ENCODE measurements at places on chromosomes 12 and 14.

DNA sequence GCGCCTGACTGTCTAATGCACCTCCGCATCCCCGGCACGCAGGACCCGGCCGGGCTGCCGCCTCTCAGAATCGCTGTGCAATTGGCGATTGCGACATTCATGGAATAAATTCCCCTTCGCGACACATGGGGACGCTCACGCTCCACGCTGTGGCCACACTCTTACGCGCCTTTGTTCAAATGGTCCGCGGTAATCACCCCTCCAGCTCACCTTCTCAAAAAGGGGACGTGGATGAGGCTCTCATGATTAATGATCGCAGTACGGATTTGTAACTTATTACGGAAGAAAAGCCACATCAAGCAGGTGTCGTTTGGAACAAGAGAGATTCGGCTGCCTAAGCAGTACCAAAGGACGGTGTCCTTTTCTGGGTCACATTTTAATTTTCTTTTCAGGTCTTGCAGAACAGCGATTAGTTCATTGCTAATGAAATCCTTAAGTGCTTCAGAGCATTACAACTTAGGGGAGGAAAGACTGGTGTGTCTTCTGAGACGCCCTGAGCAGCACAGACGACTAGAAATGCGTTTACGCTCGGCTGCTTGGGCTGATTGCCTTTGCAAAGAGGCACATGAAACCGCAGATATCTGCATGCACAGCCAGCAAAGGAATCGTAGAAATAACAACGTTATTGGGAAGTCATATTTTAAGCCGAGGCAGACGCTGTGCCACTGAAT is 37.3 kb upstream of the ADGRD1 start:
- no peak for DNase-seq

DNA sequence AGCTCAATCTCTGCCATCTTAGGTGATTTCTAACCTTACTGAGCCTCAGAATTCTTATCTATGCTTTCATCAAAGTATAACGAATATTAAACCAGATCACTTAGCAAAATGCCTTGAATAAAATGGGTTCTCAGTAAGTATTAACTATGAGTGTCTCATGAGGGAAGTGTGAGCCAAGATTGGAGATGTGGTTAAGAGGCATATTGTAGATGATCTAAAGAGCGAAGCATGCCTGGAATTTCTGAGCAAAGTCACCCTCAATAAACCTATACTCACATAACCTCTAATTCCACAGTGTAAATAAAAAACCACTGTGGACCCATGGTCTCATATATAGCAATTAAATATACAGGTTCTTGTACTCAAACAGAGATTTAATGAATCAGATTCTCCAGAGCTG is 193.1 kb upstream of the FSCB start:
- DNase-seq: no peak

GRCh38 chr12:82596483-82596882 is 90.2 kb upstream of the TMTC2 start:
- no peak for DNase-seq

DNA sequence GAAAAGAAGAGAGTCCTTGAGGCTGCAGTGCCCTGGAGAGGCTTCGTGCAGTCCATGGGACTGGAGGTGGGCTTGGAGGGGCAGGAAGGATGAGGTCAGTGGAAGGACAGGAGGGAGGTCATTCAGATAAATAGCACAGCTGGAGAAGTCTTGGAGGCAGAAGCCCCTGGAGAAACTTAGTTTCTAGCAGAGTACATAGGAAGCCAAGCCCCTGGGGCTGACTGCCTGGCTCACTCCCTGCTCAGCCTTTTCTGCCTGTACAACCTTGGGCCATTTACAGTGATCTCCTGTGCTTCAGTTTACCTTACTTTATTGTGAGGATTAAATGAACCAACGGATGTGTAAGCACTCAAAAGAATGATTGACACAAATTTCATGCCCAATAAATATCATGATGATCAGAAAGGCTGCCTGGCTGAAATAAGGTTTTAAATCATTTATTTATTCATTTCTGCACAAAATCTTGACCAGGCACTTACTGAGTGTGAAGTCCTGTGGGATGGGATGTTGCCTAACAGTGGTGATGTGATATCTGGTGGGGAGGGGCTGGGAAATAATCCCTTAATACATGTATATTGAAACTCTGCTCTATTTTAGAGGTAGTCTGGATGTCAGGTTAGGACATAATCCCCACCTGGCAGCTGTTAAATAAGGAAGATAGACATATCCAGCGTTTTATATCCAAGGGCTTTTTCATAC is 54.3 kb downstream of the PLEKHG7 start:
- no peak for DNase-seq

- DNase-seq: no peak
These were observed 8.0 kb upstream of the NPFF start for GRCh38 chr12:53515291-53515680.

DNA sequence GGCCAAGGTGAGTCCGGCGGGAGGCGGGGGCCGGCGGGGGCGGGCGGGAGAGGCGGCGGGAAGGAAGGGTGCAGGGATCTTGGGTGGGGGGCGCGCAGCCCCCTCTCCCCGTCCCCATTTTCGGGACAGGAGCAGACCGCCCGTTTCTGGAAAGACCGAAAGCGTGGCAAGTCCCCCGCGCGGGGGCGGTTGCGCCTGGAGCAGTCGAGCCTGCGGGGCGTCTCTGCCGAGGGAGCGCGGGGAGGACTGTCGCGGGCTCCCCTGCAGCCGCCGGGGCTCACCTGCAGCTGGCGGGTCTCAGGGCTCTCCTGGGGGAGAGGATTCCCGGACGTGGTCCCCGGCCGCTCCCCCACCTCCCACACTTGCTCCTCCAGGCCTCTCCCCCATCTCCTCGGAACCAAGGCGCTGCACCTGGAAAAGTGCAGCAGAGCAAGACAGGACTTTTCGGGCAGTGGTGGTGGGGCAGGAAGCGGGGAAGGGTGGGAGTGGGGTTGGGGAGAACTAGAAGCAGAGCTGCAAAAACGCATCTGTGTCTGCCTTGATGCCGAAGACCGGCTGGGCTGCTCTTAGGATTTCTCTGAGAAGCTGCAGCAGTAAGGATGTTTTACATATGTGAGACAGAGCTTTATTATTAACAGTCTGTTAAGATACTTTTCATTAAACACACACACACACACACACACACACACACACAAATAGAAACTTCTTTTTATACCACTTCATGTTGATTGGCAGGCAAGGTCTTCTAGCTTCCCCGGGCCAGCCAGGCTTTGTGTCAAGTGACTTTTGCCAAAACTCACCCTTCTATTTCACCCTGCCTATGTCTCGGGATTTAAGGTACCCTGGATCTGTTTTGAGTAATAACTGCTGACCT is 677 bp downstream of the C12orf75 start:
- peak; percentile 4 for DNase-seq

GRCh38 chr12:110074089-110074488 is 25.8 kb upstream of the C12orf76 start:
- no peak for DNase-seq

GRCh38 chr14:68598621-68599447 is 194.0 kb downstream of the ZFP36L1 start:
- DNase-seq: no peak

GRCh38 chr14:61455351-61455750 is 134.0 kb downstream of the PRKCH start:
- DNase-seq: no peak

- DNase-seq: no peak
These were observed 108.0 kb downstream of the PPM1A start for GRCh38 chr14:60356906-60357550.

GRCh38 chr14:93056840-93057585 is 58.7 kb downstream of the ITPK1 start:
- no peak for DNase-seq

DNA sequence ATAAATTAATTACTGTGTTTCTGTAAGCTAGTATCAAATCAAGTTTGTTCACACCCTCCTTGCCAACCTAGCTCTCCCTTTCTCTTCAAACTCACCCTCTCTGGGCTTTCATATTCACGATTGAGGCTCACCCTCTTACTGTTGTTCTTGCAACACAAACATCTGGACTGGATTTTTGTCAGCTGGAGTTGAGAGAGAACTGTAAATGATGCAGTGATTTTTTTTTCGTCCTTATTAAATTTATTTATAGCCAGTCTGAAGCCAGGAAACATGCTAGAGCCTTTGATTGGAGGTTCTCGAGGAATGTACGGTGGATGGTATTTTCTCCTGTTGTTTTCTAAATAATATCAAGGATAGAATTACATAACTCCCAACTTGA is 485.1 kb downstream of the ZFP36L1 start:
- DNase-seq: no peak

DNA sequence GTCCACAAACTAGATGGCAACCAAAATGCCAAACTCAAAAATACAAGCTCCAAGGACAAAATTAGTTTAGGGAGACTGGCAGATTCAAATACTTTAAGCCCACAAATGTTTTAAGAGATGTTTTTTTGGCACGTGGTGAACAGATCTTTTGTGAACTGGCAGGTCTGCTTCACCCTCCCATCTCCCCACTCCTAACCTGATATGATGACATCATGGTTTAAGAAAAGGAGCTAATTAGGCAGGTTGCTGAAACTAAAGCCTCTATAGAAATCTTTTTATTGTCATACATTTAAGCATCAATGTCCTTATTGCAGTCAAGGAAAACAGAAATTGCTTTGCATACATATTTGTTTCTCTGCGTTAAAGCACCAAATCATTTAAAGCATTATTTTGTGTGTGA is 5.8 kb downstream of the LRIG3 start:
- no peak for DNase-seq

DNA sequence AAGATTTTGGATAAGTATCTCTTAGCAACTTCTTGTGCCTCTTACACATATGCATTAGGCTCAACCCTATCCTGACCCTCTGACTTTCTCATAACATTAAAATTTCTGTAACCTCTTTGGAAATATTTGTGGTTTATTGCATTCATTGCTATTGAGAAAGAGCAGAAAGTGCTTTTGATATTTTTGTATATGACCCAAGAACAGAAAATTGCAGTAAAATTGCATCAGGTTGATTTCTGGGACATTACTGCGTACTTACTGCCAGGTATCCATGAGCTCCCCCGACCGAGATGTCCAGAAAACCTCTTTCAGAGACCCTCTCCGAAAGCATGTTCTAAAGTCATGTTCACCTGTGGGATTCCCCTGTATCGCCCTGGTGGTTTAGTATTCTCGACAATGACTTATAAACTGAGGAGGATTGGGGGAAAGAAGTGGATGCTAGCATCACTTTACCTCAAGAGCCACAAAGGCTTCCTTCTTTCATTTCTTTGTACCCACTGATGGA is 14.5 kb upstream of the IL22 start:
- no peak for DNase-seq

DNA sequence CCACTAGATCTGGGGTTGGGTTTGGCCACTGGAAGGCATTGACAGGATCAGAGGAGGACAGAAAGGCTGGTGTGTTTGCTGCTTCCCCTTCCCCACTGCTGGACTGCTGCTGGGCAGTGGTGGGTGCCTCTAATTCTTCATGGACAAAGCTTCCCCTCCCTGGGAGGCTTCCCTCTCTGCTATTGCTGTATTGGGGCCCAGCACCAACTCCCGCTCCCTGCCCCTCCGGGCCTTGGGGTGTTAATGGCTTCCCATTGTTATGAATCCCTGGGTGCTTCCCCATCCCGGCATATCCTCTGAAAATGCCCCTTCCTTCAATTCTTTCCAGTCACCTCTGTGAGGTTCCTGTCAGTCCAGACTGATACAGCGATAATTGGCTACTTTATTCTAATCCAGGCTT is 310.2 kb downstream of the GLT1D1 start:
- DNase-seq: no peak

- no peak for DNase-seq
These were observed 7.4 kb downstream of the CDKN1B start for GRCh38 chr12:12724421-12725085.

DNA sequence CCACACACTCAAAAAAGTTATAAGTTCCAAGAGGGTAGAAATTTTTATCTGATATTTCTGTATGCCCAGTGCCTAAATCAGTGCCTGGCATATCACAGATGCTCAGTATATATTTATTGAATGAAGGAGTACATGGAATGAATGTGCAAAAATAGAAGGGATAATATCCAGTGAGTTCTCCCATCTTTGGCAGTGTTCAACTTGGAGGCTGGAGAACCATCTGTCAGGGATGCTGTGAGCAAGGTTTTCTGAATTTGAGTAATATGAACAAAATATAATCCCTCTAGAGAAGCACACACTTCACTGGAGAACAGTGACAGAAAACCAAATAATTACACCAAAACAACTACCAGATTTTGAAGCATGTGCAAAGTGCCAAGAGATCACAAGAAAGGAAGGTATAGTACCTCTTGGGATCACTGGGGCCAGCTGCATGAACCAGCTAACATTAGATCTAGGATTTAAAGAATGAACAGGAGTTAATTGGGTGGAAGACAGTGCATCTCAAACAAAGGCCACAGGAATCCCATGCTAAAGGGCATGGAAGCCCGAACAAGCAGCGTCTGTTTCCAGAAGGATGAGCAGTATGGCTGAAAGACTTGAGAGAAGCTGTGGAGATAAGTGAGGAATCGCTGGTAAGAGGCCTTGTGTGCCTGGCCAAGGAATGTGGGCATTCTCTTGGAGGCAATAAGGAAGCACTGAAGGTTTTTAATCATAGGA is 11.5 kb downstream of the SLC8A3 start:
- DNase-seq: no peak

DNA sequence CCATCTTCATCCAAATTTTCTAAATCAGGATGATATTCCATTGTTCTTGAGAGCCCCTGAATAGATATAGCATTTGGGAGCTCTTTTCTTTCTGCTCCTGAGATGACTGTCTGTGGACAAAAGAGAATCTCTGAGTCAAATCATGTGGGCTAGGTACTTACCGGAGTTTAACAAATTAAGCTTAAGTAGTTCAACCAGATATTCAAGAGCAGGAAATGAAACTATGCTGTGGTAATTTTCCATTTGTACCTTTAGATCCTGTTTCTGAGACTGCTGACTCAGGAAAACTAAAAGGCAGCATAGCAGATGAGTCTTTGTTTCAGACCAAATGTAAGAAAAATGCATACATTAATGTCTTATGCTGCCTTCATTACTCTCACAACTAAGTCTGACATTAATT is at the start of gene CLEC7A:
CLEC7A (minus strand) TSS at position 158 of the 400 bp plus-strand sequence; CDS start at position 41, 117 bp downstream.
- DNase-seq: no peak

- DNase-seq: peak; percentile 21
These were observed 32.6 kb upstream of the HIF1A start for GRCh38 chr14:61662437-61663311.

DNA sequence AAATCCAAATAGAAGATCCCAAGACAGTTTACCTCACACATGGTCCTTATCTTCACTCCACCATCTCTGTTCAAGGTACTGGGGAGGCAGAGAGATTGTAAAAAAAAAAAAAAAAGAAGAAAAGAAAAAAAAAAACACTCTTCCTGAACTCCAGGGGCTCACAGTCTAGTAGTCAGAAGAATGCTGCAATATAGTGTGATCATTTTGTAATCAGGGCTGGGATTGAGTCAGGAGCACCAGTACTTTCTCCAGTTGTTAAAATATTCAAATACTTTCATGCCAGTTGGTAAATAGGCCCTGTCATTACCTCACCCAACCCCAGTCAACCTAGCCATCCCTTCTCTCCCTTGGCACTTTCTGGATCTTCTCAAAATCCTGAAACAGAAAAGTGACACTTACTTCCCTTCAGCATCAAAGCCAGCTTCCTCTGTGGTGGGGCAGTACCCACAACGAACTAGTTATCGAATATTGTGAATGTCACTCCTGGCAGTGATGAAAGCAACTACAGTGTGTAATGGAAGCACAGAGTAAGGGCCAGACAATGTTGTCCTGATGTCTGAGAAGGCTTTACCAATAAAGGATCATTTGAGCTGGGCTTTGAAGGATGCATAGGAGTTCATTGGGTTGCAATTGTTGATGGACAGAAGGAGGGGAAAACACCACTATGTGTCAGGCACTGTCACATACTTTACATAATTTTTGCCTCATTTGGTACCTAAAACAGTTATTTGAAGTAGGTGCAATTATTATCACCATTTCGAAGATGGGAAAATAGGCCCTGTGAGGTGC is 44.3 kb upstream of the HSPB8 start:
- no peak for DNase-seq
